Activated gamma-delta T cell treated with Interleukin-2 at 50 U/mL for 16 hours (primary cell): ENCODE measurements at places on chromosomes 5 and 9.

DNA sequence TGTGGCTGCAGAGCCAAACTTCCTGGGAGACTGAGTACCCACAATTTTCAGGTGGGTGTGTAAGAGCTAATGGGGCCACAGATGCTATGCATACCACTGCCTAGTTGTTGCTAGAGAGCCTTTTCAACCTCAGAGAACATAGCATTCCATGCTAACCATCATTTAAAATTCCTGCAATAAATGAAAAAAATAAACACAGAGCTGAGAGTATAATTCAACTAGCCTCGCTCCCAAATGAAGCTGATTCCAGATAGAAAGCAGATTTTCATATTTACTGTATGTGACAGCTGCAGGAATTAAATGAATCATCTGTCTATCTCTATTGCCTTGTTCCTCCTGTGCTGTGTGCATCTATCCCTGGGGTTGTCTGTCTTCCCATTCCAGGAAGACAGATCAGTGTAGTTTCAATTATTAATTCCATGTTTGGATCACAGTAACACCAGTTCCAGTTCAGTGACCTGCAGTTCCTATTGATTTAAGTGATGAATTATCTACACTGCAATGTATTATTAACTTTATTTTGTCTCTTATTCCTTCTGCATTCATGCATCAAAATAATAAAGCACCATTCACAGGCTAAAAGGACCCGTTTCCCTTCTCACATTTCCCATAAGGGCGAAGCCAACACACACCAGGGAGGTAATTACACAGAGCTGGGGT, 324.5 kb downstream of the SLIT3 start:
- no peak for DNase-seq

GRCh38 chr9:83449983-83450382, 88.2 kb downstream of the FRMD3 start:
- no peak for DNase-seq

- DNase-seq: no peak
Observed at GRCh38 chr5:31131381-31131891, 62.0 kb upstream of the CDH6 start.

DNA sequence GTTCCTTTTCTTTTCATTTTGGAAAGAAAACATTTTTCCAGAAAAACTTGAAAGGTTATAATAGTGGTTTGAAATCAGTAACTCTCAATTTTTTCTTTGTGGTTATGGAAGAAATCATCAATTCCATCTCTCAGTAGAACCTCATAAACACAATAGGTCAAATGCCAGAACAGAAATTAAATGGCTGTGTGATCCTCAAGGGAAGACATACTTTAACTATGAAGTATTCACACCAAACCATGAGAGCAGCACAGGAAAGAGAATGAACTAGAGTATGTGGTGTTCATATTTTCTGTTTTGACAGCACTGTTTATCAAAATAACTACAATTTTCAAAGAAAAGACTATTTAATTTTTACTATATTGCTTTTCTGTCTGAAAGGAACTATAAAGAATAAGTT, 29.7 kb upstream of the EFNA5 start:
- no peak for DNase-seq

- DNase-seq: no peak
Observed at GRCh38 chr9:113665064-113665463, 201.5 kb downstream of the RGS3 start.
